ENCODE measurements at places on chromosomes 1 and 21. TPM values are rescaled to one million over a fixed set of nuclear protein-coding genes. Genes with fewer than 3 reads are reported as not detected.

DNA sequence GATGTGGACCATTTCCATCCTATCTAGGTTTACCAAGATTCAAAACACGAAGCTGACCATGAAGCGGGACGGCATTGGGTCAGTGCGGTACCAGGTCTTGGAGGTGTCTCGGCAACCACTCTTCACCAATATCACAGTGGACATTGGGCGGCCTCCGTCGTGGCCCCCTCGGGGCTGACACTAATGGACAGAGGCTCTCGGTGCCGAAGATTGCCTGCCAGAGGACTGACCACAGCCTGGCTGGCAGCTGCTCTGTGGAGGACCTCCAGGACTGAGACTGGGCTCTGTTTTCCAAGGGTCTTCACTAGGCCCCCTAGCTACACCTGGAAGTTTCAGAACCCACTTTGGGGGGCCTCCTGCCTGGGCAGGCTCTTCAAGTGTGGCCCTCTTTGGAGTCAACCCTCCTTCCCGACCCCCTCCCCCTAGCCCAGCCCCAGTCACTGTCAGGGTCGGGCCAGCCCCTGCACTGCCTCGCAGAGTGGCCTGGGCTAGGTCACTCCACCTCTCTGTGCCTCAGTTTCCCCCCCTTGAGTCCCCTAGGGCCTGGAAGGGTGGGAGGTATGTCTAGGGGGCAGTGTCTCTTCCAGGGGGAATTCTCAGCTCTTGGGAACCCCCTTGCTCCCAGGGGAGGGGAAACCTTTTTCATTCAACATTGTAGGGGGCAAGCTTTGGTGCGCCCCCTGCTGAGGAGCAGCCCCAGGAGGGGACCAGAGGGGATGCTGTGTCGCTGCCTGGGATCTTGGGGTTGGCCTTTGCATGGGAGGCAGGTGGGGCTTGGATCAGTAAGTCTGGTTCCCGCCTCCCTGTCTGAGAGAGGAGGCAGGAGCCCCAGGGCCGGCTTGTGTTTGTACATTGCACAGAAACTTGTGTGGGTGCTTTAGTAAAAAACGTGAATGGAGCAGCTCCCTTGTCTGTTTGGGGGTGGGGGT, 864 bp upstream of the CCDC24 start:
- DNase-seq, result no peak

DNA sequence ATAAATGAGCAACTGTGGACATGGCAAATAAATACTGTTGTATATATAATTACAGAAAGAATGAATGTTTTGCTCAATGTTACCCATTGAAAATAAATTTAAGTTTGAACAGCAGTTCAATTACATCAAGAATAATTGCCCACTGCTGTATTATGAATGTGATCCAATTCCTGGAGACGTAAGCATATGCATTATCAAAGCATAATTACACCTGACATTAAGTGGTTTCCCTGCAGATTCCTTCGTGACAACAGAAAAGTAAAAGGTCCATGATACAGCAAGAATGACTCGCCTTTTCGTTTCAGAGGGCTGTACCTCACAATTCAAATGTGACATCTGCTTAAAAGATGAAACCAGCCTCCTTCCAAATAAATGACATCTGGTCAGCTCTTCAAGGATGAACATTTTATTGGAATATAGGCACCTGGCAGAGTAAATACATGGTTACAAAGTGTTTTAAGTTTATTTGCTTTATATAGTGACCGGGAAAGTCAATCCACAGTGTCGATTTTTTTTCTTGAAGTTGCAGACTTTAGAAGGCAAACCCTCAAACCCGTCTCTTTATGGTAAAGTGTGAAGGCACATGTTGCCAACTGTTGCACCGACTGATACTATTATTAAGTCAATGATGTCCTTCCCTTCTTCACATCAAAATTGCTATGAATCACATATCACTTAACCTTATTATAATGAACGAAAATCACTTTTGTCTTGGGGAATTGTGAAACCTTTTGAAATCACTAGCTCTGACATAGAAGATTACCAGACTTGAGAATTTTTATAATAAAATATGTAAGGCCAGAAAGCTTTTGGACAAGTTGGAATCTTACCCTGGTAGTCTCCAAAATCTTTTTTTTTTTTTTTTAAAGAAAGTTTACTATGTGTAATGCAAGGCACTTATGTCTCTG, 36.2 kb upstream of the EDEM3 start:
- DNase-seq, result no peak

GRCh38 chr1:184708084-184708676, 46.5 kb downstream of the EDEM3 start:
- no peak for DNase-seq

DNA sequence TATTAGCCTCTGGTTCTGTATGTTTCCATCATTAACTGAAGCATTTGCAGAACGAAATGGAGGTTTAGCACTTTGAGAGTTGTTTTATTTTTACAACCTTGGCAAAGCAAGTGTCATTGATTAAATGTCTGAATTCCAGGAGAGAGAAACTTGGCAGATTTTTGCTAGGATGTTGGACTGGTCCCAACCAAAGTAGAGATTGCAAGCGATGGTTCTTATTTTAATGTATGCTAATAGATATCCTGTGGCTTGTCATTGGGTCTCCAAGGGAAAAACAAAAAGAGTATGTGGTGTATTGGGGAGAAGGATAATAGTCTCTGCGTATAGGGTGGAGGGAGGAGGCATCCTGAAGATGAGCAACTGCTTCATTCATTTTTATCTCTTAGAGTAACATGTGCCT, 457.2 kb upstream of the RUNX1 start:
- no peak for DNase-seq

- no peak for DNase-seq
Measured at GRCh38 chr1:44112486-44112885, 6.1 kb upstream of the KLF17 start.

- DNase-seq, result no peak
Measured at GRCh38 chr1:107544285-107544684, 403.4 kb downstream of the NTNG1 start.

- no peak for DNase-seq
Measured at GRCh38 chr1:24027838-24028468, 47.8 kb upstream of the SRSF10 start.

DNA sequence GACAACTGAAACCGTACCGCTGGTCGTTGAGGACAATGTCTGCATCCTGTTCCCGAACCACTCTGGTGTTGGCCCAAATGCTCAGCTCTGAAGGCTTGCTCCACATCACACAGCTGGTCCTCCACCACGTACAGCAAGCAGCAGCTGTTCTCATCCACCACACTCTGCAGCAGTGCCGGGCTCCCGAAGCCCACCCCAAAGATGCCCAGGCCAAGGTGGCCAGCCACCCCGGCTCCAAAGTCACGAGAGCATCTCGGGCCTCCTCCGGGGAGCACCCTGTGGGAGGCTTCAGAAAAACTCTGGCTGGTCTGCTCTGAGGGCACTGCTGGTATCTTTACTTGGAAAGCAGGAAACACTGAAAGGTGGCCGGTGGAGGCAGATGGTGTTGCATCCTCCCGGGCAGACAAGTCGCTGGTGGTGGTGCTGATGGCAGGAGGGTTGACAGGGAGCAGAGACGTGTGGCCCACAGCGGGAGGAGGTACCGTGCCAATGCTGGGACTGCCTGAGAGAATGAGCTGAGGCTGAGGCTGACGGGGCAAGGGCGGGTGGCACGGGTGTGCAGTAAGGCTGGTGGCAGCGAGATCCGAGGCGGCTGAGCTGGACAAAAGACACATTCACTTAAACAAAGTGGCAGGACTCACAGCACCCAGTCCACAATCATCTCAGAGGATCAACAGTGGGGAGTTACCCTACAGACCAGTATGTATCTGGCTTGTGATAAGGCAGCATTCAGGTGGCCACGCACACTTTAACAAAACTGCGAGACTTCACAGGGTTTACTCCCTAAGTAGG, 6.5 kb upstream of the CCDC27 start:
- no peak for DNase-seq

DNA sequence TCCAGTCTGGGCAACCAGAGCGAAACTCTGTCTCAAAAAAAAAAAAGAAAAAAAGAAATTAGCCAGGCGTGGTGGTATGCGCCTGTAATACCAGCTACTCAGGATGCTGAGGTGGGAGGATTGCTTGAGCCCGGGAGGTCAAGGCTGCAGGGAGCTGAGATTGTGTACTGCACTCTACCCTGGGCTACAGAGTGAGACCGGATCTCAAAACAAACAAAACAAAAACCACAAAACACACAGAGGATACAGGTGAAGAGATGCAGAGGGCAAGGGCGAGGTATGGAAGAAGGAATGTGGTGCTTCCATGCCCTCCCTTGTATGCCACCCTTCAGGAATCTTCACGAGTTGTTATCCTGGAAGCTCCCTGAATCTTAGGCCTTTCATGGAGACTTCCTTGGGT, 68.5 kb downstream of the NDUFS5 start:
- no peak for DNase-seq

DNA sequence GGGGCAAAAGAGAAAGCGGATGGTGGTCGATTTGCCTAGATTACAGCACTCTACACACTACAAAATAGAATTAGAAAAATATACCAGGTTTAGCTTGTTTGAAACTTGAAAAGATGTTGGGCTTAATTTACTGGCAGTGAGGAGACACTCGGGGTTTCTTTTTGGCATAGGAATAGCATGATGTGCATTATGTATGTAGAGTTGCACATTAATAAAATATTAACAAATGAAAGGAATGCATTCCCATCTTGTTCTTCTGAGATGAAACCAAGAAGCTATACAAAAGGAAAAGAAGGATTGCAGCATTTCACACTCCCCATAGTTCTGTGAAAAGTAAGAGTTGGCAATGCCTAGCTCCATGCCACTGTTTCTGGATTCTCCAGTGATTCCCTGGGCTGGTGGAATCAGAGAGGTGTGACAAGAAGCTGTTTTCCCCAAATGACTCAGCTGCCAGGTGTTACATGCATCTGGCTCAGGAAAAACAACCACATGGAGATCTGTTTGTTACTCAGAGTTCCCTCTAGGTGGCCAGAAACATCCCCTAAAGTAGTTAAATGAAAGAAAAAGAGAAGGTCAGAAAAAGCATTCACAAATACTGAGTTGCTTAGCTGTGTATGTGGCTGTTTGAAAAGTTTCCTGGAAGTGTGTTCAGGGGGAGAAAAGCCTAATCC, 115.6 kb downstream of the UCK2 start:
- no peak for DNase-seq

- no peak for DNase-seq
Measured at GRCh38 chr1:109299558-109300343, 7.1 kb downstream of the MYBPHL start.

GRCh38 chr1:1429671-1430073, 5.8 kb upstream of the VWA1 start:
- peak; percentile 47 for DNase-seq

- no peak for DNase-seq
Measured at GRCh38 chr1:92792340-92792782, 7.5 kb upstream of the EVI5 start.

- DNase-seq, result no peak
Measured at GRCh38 chr1:81484284-81484683, 316.4 kb upstream of the ADGRL2 start.

DNA sequence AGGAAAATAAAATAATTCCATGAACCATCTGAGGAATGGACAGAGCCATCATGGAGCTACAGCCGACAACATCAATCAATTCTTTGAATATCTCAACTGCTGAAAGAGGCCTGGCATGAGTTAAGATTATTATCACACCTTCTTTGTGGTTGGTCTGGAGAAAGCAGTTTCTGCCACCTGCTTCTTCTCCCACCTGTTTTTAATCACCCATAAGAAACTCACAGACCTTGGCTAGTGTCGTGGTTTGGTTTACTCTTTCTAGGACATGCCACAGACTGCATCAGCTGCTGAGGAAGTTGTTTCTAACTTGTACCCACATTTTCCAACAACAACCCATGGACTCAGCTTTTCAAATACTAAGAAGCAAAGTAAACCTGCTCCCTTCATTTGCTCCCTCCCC, 65.6 kb downstream of the NTPCR start:
- no peak for DNase-seq

GRCh38 chr1:27372808-27373690, 1.6 kb downstream of the FCN3 start:
- peak; percentile 60 for DNase-seq

DNA sequence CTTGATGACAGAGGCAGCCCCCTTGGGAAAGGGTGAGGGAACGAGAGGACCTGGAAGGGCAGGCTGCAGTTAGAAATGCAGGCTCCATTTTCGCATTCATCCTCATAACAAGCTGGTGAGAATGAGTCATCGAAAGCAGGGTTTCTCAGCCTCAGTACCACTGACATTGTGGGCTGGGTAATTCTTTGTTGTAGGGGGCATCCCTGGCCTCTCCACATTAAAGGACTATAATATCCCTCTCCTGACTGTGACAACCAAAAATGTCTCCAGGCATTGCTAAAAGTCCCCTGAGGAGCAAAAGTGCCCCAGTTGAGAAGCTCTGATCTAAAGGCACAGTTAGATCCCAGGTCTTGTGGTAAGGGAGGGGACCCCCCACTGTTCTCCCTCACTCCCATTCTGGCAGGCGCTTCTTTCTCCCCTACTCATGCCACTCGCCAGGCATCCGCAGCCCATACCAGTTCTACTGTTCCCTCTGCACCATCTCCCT, 20.4 kb downstream of the KCNN3 start:
- DNase-seq, result no peak

DNA sequence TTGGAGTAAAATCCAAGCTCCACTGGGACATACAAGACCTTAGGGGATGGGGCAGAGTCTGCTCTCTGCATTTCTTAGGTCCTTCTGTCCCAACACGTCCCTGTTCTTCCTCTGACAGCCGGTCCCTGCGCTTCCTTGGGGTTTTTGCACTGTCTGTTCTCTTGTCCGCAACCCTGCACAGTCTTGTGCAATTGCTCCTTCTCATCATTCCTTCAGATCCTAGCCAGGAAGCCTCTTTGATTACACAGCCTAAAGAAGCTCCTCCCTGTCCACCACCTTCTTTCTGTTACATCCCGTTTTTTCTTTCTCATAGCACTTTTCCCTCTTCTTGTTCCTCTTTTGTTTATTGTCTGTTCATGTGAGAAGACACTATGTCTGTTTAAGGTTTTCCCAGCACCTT, 19.9 kb downstream of the ACOT11 start:
- no peak for DNase-seq

The CACNA1S gene
- total RNA-seq, result not detected

The GBP7 gene
- not detected for total RNA-seq

The PSMB4 gene
- total RNA-seq, result 427 TPM

The MUTYH gene
- 30.5 TPM for total RNA-seq

The DCST2 gene
- not detected for total RNA-seq

The TMPRSS15 gene
- total RNA-seq, result not detected

The KCNQ4 gene
- 0.56 TPM for total RNA-seq

The NECTIN4 gene
- not detected for total RNA-seq

The TMEM234 gene
- total RNA-seq, result 15.6 TPM

The HMGCS2 gene
- total RNA-seq, result not detected

The BRWD1 gene
- 46.8 TPM for total RNA-seq

Data from natural killer cell treated with Interleukin-12 subunit alpha and Interleukin-12 subunit beta and Interleukin-15 and Interleukin-18, amount 100 ng/mL, for 72 hours (primary cell).